ENCODE measurements at places on chromosomes 16 and 17. TPM values are rescaled to one million over a fixed set of nuclear protein-coding genes. Genes with fewer than 3 reads are reported as not detected.

The SEC14L1 gene
- 50.9 TPM for total RNA-seq

The TBL3 gene
- 10.9 TPM for total RNA-seq

DNA sequence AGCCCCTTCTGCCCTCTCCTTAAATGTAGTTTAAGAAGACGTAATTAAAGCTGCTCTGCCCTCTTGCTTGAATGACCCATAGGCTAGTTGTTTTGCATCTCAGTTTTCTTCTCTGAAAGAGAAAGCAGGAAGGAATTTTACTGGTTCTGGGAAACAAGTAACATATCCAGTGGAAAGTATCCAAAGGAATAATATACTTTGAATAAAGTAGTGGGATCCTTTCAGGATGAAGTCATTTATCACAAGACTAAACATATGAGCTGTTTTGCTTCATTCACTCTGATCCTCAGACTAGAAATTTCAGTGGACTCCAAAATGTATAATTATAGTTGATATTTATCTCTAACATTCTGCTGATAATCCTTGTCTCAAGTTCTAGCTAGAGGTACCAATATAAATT is 1297.6 kb upstream of the GOT2 start:
- DNase-seq: no peak

- no peak for DNase-seq
Measured at GRCh38 chr16:2779978-2780898, 3.2 kb upstream of the ELOB start.

DNA sequence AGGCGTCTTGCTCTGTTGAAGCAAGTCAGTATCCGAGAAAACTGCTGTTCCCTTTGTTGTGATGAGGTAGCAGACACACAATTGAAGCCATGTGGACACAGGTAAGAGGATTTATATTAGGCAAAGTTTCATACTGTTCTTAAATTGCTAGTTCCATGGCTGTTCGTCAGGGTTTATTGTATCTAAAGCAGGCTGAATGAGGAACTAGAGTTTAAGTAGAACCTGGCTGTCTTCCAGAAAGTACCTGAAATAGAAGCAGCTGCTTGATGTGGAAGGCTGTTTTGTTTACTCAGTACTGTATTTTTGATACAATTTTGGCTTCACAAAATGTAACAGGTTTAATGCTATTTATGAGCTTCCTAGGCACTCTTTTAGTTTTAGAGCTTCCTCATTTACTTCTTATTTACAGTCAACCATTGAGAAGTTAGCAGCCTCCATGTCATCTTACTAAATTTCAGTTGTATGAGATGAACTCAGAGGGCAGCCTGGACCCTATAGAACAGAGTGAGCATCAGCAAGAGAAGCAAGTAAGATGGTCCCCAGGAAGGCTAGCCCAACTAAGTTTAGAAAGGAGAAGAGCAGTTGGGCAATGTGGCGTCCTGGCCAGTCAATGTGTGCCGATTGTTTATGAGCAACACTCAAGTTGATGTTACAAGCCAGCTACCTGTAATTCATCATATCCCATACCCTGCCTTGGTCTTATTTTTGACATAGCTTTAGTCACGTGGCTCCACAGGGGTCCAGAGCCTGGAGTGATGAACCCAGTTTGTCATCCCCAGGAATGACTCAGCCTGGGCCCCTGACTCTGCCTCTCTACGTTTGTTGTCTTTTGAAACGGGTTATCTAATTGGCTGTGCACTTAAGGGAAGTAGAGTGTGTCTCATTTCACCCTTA is 9.7 kb upstream of the ARL2BP start:
- peak; percentile 28 for DNase-seq

DNA sequence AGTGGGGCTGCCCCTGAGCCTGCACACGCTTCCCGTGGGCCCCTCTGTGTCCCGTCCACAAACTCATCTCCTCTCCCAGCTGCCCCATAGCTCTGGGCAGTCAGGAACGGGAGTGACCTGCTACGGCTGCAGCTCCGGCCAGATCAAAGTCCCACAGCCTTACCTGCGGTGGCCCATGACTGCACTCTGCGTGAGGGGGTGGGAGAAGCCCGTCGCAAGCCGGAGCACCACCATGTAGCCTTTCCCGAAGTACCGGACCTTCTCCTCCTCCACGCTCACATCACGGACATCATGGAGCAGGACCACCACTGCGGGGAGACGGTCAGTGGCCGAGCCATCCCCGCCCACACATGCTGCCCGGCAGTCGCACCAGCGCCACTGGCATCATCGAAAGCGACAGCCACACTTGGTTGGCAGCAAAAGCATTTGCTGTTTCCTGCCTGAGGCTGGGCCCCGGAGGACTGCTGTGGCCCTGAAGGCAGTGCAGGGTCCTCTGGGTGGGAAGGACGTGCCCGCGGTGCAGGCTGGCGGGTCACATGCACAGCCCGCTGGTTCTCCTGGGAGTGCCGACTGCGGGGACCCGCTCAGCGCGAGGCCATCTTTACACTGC is 6.2 kb downstream of the CYBC1 start:
- DNase-seq: no peak

DNA sequence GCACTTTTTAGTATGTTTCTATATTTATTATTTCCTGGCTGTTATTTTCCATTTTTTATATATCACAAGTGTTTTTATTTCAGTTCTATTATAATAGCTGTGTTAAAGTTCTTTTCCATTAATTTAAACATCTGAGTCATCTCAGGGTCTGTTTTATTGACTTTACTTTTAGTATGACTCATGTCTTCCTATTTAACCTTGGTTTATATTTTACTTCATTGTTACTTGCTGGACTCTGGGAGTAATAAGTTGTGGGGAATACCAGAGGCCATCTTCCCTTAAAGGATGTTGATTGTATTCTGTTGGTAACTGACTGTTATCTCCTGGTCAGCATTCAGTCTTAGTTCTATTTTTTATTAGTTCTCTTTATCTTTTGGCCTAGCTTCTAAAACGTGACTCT is 1508.2 kb downstream of the CDH11 start:
- DNase-seq: no peak

DNA sequence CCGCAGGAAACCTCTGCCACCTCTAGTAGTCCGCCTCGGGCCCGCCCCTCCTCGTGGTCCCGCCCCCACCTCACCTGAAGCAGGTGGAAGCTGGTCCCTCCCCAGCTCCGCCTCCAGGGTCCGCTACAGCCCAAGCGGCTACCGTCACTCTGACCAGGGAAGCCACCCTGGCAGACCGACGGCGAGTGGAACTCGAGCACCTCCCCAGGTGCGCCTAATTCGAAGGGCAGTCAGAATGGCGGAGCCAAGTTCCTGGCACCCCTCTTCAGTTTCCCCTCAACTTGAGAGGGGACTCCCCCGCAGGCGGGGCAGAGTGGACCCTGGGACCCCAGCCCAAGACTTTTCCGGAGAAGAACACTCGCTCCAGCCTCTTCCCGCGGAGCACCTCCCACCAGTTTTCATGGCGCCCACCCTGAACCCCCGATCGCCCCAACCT is 507 bp downstream of the FHOD1 start:
- no peak for DNase-seq

- no peak for DNase-seq
Measured at GRCh38 chr16:46482895-46483294, 138.3 kb downstream of the SHCBP1 start.

DNA sequence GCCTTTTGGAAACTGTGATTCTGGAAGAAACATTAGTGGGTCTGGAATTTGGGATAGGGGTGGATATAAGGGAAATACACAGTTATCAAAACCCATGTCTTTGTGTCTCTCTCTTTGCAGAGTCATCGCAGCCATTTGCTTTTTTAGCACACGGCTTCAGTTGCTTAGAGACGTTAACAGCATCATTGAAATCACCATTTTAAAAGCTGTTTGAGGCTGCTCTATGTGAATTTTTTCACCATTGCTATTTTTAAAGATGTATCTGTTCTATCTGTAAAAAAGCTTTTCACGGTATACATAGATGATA is 47.3 kb downstream of the OMG start:
- DNase-seq: no peak

- no peak for DNase-seq
Measured at GRCh38 chr17:7222972-7223292, 3.2 kb downstream of the ACADVL start.

GRCh38 chr16:50842589-50842988 is 100.7 kb downstream of the CYLD start:
- DNase-seq: no peak

DNA sequence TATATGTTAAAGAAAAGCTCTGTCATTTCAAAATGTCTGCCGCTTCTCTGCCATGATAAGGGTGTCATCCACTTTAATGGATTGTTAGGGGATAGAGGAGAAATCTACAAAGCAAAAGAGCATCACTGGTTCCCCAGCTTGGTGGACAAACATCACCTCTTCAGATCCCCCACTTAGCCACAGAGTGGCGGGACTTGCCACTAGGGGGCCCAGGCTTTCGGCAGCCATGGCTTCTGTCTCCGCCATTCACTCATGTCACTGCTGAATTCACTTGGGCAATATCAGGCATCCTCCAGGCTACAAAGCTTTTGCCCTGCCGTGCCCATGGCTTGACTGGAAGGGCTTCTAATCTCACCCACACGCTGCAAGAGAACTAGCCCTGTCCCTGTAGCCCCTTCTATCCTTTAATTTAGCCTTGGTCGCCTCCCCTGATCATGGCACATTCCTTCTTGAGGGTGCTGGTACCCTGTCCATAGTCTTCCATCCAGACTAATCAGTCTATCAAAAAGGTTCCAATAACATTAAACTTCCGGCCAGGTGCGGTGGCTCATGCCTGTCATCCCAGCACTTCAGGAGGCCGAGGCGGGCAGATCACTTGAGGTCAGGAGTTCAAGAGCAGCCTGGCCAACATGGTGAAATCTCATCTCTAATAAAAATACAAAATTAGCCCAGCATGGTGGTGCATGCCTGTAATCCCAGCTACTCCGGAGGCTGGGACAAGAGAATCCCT is 34.7 kb downstream of the SBK1 start:
- DNase-seq: no peak

- DNase-seq: no peak
Measured at GRCh38 chr16:50235581-50235980, 30.8 kb upstream of the ADCY7 start.

DNA sequence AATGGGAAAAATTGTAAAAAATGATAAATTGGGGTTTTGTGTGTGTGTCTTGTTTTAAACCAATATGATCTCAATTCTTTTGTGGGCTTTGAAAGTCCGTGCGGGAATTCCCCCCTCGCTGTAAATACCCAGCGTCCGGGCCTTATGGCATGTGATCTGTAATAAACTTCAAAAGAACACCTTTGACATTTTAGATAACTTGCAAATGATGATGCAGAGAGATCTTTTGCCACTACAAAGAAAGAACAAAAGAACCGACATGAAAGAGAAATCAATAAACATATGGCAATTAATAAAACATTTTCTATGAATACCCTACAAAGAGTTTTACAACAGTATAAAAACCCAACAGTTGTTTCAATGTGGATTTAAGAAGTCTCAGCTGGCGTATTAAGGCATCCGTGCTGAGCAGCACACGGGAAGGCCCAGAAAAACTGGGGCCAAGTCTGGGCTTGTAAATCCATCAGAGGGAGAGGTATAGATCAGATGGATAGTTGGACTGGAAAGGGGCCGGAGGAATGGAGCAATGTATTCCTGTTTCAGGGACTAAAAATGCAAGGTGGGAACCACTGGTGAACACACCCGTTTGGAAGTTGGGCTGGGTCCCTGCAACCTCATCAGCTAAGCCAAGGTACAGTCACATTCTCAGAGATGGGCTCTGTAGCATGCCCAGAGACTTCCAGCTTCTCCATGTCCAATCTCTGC is 115.2 kb downstream of the IRX5 start:
- no peak for DNase-seq

- DNase-seq: no peak
Measured at GRCh38 chr17:36024106-36024869, 6.5 kb upstream of the CCL23 start.

DNA sequence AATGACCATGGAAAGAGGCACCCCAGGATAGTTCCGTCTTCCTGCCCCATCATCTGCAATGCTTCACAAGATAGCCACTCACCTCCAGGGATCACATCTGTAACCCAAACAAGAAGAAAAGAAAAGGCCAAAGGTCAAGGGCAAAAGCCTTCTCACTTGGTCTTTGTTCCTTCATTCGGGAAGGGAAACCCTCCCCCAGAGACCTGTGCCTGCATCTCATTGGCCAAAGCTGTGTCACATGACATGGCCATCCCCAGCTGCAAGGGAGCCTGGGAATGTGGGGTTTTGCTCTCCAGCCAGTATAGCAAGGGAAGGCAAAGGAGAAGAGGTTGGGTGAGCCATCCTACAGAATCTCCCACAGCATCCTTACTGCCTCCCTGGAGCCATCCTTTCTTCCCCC is 47.9 kb downstream of the NOL11 start:
- no peak for DNase-seq

All from urinary bladder (tissue), 4 donors.